ENCODE measurements at places on chromosomes 1 and 21.

DNA sequence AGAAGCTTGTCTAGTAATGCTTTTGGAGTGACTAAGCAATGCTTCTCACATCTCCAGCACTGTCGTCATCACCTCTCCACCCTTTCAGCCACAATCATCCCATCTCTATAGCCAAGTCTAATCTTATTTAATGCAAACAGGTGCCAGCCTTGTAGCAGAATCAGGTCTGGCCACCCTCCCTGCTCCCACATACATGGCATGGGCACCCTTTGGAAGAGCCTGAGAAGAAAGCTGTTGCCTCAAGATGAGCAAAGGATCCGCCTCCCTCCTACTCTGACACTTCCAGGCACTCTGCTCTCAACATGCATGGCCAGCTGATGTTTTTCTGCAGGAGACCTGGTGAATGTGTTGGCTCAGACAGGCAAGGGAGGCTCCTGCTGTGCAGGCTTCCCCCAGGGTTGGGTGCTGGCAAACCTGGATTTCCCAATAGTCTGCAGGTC lies 113.1 kb upstream of the GRIK3 start:
- no peak for DNase-seq

GRCh38 chr21:46061518-46061917 lies 36.4 kb upstream of the COL6A2 start:
- no peak for DNase-seq

GRCh38 chr1:154208677-154209388 lies 2.7 kb upstream of the CFAP141 start:
- no peak for DNase-seq

DNA sequence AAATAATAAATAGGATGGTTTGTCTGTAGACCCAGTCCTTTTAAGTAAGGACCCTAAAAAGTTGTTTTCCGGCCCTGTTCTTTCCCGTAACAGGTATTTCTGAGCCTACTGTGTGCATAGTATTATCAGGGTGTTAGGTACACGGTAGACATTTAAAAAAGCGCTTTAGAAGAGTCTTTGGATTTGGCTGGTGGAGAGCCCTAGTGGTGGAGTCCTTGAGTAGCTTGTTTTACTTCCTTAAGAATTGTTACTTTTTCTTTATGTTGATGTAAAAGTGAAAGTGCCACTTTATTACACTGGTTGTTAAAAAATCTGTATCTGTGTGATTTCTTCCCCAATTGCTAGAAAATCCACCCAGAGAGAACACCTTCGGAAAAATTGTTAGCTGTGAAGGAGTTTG lies 36.8 kb downstream of the SMYD2 start:
- no peak for DNase-seq

DNA sequence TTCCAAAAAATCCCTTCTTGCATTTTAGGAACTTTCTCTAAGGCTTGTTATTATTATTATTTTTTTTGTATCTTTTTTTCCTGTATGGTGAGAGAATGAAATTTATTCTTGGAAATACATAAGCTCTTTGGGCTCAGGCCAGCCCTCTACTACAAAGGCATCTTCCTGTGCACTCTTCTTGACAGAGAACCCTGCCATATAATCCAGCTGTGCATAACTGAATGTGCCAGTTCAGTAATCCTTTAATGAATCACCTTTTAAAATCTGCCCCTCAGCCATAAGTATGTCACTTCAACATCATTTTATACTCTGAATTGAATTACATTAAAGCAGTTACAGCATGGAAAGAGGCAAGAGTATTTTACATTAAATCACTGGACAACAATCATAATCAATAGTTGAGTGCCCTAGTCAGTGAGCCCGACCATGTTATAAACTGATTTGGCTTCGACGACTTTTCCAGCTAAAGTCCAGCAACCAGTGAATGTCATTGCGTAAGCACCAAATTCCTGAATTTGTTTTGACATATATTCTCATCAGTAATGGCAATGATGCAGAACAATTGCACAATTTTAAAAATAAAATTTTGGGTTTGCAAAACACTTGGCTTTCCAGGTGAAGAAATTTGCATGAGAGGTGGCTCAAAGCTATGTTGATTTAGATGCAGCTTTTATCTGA lies 59.2 kb upstream of the KCNK2 start:
- no peak for DNase-seq

DNA sequence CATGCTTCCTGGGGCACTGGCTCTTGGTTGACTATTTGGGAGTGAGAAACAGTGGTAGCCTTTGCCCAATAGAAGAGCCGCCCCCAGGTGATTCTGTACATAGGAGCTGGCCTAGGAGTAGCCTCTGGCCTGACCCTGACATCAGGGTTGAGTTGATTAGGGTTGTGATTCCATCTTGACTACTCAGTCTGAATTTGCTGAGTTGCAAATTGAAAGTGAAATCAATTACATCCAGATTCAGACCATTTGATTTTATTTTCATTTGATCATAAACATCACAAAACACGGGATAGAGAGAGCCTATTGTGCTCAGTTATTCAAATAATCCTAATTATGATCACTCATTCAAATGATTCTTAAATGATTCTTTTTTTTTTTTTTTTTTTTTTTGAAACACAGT lies 253.2 kb downstream of the KIF26B start:
- no peak for DNase-seq

Measured in DMS 273 treated with DMSO at 0.1 percent for 48 hours (cell line).